ENCODE measurements at places on chromosomes 11 and 22. TPM values are rescaled to one million over a fixed set of nuclear protein-coding genes. Genes with fewer than 3 reads are reported as not detected.

GRCh38 chr11:12764187-12764914 lies 90.1 kb downstream of the TEAD1 start:
- DNase-seq: no peak

- no peak for DNase-seq
These were observed 609.9 kb downstream of the INSC start for GRCh38 chr11:15724601-15725000.

DNA sequence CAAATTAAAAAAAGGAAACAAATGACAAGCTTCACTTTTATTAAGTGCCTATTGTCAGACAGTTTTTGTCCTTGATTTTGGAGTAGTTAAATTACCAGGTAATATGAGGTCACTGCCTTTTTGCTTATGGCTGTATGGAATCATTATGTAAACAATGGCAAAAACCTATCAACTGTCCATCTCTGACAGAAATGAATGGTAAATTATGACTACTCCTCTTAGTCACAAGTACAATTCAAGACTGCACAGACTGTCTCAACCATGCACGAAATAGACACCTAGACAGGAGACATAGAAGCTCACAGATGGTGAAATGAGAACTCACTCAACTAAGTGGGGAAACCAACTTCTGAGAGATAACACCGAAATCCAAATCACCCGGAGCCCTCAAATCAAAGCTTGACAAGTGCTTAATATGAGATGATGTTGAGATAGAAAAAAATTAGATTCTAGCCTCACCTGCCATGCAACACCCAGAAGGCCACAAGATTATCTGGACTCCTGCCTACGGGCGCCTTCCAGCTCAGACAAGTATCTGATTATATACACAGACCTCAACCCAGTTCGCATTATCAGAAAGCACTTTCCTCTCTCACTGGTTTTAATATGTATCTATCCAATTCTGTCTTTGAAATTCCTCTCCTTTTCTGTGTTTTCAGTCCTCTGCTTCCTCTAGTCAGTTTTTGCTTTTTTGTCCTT lies 199.3 kb downstream of the CADM1 start:
- DNase-seq: no peak

DNA sequence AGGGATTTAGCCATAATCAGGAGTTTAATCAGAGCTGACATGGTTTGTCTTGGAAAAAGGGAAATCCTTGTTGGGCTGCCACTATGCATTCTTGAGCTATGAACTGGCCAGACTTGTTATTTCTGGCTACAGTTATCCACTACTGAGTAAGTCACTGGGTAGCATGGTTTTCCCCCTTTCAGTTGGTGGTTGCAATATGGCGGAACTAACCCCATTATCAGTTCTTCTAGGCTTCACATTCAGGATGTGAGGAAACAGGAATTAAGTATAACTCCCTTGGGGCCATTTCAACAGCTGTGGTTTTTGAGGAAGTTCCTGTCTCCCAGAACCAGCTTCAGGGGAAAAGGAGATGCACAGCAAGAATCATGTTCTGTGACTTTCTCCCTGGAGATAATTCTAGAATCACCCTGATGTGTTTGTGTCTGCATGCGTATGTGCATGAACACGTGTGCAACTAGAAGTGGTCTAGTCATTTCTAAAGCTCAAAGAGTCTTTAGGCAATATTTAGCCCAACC lies 103.0 kb upstream of the CD44 start:
- DNase-seq: no peak

- no peak for DNase-seq
These were observed 27.0 kb downstream of the P4HA3 start for GRCh38 chr11:74284466-74284865.

Gene DNAJB7
- not detected for polyA plus RNA-seq

Gene C22orf42
- not detected for polyA plus RNA-seq

All from HepG2 (cell line).